Calu3 (cell line): ENCODE measurements at places on chromosomes 6 and 20. TPM values are rescaled to one million over a fixed set of nuclear protein-coding genes. Genes with fewer than 3 reads are reported as not detected.

DNA sequence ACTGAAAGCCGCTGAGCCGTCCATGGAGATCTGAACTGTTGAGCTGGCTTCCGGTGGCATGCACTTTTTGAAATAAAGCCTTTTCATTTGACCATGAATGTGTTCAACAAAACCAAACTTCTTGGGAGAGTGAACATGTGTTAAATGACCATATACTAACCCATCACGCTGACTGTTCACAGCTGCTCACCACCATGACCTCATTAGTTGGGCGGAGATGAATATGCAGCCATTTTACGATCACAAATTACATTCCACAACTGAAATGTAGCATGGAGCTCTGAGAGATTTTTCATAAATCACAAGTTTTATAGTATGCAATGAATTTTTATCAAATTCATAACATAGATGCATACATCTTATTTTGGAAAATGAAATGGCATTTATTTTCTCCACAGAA is 4.2 kb downstream of the RAMACL start:
- no peak for DNase-seq
- no peaks in the 10 kb centered on the region for H3K4me1 ChIP-seq
- no peaks in the 10 kb centered on the region for H3K36me3 ChIP-seq
- no peak overlapping the region for H3K4me3 ChIP-seq

GRCh38 chr20:34713194-34713943 is 9.2 kb downstream of the TP53INP2 start:
- DNase-seq: peak; percentile 65
- peaks cover 17% of the 10 kb centered on the region for H3K27me3 ChIP-seq

The SYCP2 gene
- total RNA-seq: 56.0 and 58.1 TPM in 2 replicates

DNA sequence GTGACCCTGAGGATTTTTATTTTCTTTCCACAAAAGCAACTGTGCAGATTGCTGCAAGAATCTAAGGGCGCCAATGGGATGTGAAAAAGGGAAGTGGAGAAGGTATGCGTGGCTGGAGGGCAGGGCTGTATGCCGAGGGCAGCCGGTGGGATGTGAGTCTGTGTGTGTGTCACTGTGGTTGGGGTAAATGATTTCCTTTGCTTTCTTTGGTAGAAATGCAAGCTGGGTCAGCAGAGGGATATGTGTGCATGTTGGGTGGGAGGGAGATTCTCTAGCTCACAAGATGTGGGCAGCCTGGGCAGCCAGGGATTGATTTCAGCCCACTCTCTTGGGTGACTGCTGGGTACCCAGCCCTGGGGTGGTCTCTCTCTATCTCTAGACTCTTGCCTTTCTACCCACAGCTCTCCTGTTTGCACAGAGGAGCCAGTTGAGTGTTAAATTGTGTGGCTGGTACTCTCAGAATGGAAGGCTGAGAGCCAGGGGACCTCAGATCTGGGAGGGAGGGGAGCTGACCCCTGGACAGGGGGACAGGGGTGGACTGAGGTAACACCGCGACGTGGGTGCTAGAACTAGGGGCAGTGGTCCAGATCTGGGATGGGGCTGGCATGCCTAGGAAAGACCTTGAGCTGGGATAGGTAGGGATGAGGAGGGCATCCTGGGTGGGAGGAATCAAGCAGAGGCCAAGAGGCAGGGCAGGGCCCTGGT is 136.8 kb upstream of the RNF24 start:
- peak; percentile 26 for DNase-seq
- peaks cover 40% of the 10 kb centered on the region for H3K4me1 ChIP-seq
- H3K36me3 ChIP-seq: peaks cover 30% of the 10 kb centered on the region
- peak overlapping the region; percentile 79 for H3K4me3 ChIP-seq

DNA sequence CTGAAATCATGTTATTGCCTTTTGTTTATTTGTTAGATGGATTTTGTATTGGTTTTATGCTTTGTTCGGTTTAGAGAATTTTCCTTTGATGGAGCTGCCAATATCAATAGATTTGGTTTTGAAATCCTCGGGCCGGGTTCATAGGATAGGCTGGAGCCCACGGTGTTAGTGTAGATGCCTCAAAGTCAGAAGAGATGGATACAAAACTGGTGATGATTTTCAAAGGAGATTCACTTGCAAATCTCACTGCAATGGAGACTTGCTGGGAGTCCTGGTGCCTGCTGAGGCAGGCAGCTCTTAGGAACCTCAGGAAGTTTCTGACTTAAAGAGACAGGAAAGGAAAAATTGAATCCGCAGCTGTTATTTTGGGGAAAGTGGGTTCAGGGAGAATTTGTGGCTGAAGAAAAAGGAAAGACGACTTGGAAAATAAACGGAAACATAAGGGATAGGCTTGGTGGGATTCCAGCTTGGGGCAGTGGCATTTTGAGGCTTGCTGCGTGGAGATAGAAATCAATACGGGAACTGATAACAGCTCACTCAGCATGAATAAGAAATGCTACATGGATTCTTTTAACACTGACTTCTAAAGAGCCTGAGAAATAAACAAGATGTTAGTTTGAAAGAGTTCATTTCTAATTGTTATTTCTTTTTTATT is 241.6 kb downstream of the PHACTR1 start:
- H3K4me3 ChIP-seq: peak overlapping the region; percentile 70
- H3K27me3 ChIP-seq: peaks cover 58% of the 10 kb centered on the region
- H3K27ac ChIP-seq: no peak overlapping the region
- peaks cover 13% of the 10 kb centered on the region for H3K4me1 ChIP-seq
- peaks cover 8% of the 10 kb centered on the region for H3K36me3 ChIP-seq

DNA sequence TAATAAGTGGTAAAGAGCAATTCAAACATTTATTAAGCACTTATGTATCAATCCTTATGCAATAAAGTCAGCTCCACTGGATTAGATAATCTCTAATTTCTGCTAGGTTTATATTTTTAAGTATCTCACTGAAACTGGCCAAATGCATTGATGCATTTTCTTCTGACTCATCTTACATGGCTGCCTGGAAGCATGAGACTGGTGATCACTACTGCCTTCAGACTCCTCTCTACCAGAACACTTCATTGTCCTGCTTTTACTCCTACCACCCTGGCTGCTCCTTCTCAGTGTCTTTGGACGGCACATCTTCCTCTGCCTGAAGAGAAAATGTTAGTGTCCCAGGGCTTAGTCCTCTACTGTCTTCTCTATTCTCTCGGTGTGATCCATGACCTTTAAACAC is 7.4 kb downstream of the CEP85L start:
- H3K36me3 ChIP-seq: no peaks in the 10 kb centered on the region
- H3K27me3 ChIP-seq: no peaks in the 10 kb centered on the region
- DNase-seq: no peak
- H3K27ac ChIP-seq: no peak overlapping the region
- no peaks in the 10 kb centered on the region for H3K4me1 ChIP-seq
- H3K4me3 ChIP-seq: no peak overlapping the region

The LRFN2 gene
- not detected in 2 replicates for total RNA-seq

DNA sequence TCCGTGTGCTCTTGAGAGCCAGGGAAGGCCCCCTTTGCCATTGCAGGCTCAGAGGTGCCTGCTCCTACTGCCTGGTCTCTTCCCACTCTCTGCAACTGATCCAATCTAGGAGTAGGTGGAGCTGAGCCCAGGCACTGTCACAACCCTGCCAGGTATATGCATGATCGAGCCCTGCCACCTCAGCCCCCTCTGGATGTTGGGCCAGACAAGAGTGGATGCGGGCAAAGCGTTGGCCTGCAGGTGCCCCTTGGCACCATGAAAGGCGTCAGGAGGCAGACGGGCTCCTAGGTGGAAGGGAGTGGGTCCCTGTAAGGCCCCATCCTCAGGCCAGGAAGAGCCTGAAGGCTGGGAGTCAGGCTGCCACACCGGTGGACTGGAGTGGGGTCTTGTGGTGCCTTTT is 5.9 kb upstream of the OR14J1 start:
- no peaks in the 10 kb centered on the region for H3K4me1 ChIP-seq
- H3K27me3 ChIP-seq: no peaks in the 10 kb centered on the region
- H3K27ac ChIP-seq: no peak overlapping the region
- no peaks in the 10 kb centered on the region for H3K36me3 ChIP-seq
- no peak for DNase-seq

The EFCAB8 gene
- total RNA-seq: 1.1 and 2.5 TPM in 2 replicates

The SLA2 gene
- total RNA-seq: not detected in 2 replicates

GRCh38 chr20:17531665-17532025 is 466 bp upstream of the BFSP1 start:
- no peak for DNase-seq
- peaks cover 6% of the 10 kb centered on the region for H3K36me3 ChIP-seq
- no peak overlapping the region for H3K27ac ChIP-seq
- peak overlapping the region; percentile 64 for H3K4me3 ChIP-seq
- H3K27me3 ChIP-seq: no peaks in the 10 kb centered on the region
